ENCODE measurements at places on chromosomes 16 and 17. TPM values are rescaled to one million over a fixed set of nuclear protein-coding genes. Genes with fewer than 3 reads are reported as not detected.

DNA sequence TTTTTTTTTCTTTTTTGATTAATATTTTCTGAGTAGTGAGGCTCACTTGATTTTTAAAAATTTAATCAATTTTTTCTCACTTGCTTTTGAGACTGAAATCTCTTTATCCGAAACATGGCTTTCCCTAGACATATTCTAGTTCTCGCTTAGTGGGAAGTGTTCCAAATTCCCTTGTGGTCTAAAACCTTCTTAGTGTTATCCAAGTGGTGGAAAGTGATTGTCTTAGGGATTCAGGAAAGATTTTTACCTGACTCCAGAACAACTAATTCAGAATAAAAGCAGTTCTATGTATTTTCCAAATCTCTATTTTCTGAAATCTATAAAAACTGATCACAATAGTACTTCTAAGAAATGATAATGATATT is 178.8 kb downstream of the MAP2K6 start:
- no peak overlapping the region for H3K4me3 ChIP-seq
- no peak overlapping the region for H3K27ac ChIP-seq
- no peaks in the 10 kb centered on the region for H3K27me3 ChIP-seq
- H3K4me1 ChIP-seq: no peaks in the 10 kb centered on the region
- no peaks in the 10 kb centered on the region for H3K36me3 ChIP-seq
- DNase-seq: no peak

Gene KCNJ12
- not detected for total RNA-seq

Gene ZFP3
- total RNA-seq: 3.7 TPM

Gene UTS2R
- total RNA-seq: not detected

DNA sequence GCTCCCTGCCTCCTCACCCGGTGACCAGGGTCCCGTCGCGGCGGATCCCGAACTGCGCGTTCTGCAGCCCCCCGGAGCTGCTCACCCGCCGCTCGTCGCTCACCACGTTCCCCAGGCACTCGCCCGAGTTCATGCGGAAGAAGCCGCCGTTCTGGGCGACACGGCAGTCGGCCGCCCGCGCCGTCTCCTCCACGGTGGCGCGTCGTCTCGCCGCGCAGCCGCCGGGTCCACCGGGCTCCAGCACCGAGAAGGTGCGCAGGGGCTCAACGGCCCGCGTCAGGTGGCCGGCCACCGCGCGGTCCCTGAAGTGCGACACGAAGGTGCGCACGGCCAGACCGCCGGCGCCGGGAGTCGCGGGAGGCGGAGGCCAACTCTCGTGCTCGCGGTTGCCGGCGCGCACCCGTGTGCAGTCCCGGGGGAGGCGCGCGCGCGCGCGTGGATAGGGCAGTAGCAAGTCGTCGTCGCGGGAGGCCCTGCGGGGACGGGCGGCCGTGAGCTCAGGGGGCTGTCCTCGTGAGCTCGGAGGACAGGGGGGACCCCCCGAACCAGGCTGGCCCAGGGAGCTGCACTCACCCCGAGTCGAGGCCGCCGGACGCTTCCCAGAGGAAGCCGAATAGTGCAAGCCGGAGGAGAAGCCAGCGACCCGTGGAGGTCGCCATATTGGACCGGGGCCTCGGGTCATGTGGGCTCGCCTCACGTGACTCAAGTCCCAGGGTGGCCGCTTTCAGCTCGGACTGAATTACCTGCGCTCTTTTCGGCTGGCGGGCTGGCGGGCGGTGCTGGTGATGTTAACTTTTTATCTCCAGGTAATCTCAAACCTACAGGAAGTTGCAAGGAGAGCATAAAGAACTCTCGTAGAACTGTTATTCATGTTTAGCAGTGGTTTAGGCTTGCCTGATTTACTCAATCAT is at the start of gene NAGPA:
TSS of gene NAGPA (minus strand) at position 680 of the 911 bp plus-strand sequence. CDS start at position 659, 21 bp downstream.
- H3K4me1 ChIP-seq: peaks cover 18% of the 10 kb centered on the region
- H3K4me3 ChIP-seq: peak within 1 kb of the TSS; percentile 68
- DNase-seq: peak; percentile 75
- peak within 1 kb of the TSS; percentile 31 for H3K27ac ChIP-seq

Gene CLEC3A
- not detected for total RNA-seq

Gene DOK4
- total RNA-seq: 6.8 TPM

Gene TNFAIP1
- 30.6 TPM for total RNA-seq

Gene CCL3
- total RNA-seq: 1,264 TPM

- H3K27me3 ChIP-seq: no peaks in the 10 kb centered on the region
- no peaks in the 10 kb centered on the region for H3K36me3 ChIP-seq
- peak; percentile 48 for DNase-seq
Observed at GRCh38 chr17:3693829-3694231, 2.1 kb downstream of the P2RX5 start.

- H3K27me3 ChIP-seq: no peaks in the 10 kb centered on the region
- no peaks in the 10 kb centered on the region for H3K4me1 ChIP-seq
- no peak for DNase-seq
Observed at GRCh38 chr16:58034128-58034685, 8.7 kb downstream of the MMP15 start.

GRCh38 chr17:12227547-12227946 is 206.9 kb downstream of the MAP2K4 start:
- H3K4me1 ChIP-seq: no peaks in the 10 kb centered on the region
- DNase-seq: no peak
- H3K4me3 ChIP-seq: no peak overlapping the region
- H3K36me3 ChIP-seq: no peaks in the 10 kb centered on the region
- no peaks in the 10 kb centered on the region for H3K27me3 ChIP-seq
- no peak overlapping the region for H3K27ac ChIP-seq

Gene CCL5
- 580 TPM for total RNA-seq

DNA sequence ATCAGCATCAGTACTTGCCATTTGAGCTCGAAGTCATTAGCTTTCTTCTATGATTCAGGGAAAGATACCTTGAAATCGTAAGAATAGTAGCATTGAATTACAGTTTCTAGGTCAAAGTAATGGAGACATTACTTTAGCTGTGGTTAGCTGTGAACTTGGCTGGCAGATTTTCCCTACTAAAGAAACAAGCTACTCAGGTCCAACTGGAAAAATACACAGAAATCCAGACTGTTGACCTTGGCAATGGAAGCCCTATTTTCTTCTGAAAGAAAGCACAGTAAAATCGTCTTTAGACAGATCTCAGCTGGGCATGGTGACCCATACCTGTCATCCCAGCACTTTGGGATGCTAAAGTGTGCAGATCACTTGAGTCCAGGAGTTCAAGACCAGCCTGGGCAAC is 13.4 kb upstream of the DNAJA2 start:
- no peaks in the 10 kb centered on the region for H3K4me1 ChIP-seq
- H3K27me3 ChIP-seq: no peaks in the 10 kb centered on the region
- H3K27ac ChIP-seq: no peak overlapping the region
- DNase-seq: no peak
- H3K36me3 ChIP-seq: no peaks in the 10 kb centered on the region

Gene PPL
- not detected for total RNA-seq

- H3K27ac ChIP-seq: no peak overlapping the region
- peaks cover 60% of the 10 kb centered on the region for H3K4me1 ChIP-seq
- no peak for DNase-seq
Observed at GRCh38 chr16:11792410-11793241, 4.4 kb downstream of the ZC3H7A start.

Gene VPS35L
- total RNA-seq: 40.2 TPM

DNA sequence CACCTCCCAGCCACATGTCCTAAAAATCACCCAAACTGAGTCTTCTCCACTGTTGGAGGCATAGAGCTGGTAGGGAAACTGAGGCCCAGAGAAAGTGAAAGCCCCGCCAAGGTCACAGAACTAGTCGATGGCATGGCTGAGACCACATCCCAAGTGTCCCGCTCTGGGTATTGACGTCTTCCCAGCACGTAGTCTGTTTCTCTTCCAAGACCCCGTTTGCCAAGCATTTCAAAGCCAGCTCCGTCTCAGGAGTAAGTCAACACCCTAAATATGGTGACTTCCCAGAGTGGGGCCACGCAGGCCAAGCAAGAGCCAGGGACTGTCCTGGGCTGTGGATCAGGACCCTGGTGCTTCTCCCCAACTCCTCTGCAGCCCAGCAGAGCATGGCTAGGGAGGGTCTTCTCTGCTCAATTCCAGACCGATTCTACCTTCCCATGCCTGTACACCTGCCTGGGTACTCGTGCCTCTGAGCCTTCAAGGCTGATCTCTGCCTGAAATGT is 19.7 kb downstream of the PITPNM3 start:
- no peak overlapping the region for H3K27ac ChIP-seq
- H3K27me3 ChIP-seq: no peaks in the 10 kb centered on the region
- no peaks in the 10 kb centered on the region for H3K36me3 ChIP-seq
- no peak overlapping the region for H3K4me3 ChIP-seq
- DNase-seq: no peak

- H3K27ac ChIP-seq: no peak overlapping the region
- no peaks in the 10 kb centered on the region for H3K4me1 ChIP-seq
- no peak overlapping the region for H3K4me3 ChIP-seq
- no peak for DNase-seq
- H3K27me3 ChIP-seq: no peaks in the 10 kb centered on the region
- H3K36me3 ChIP-seq: no peaks in the 10 kb centered on the region
Observed at GRCh38 chr16:1435921-1436697, 5.2 kb downstream of the PERCC1 start.

Data from CD8-positive, alpha-beta memory T cell (primary cell).